ENCODE measurements at places on chromosomes 12 and 14.

GRCh38 chr14:84085493-84085892, 1444.5 kb upstream of the FLRT2 start:
- no peak for DNase-seq

DNA sequence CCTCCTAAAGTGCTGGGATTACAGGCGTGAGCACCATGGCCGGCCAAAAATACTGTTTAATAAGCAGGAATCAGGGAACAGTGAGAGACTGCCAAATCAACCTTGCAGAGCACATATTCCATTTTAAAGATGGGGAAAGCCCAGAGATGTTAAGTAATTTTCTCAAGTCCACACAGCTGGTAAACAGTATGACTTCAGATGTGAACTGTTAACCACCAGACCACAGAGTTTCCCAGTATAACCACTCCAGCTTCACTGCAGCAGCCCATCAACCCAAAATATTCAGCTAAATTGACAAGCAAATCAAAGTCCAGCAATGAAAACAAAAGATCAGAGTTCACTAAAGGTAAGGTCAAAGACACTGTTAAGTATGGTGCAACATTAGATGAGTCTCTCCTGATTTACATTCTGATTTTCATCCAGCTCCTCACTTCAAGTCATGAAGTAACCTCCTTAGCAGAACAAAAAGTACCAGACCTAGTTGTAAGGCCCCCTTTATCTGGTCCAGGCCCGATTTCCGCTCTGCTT, 82.1 kb downstream of the TRAFD1 start:
- DNase-seq, result no peak

GRCh38 chr12:76030341-76031080, 1.1 kb downstream of the PHLDA1 start:
- no peak for DNase-seq

DNA sequence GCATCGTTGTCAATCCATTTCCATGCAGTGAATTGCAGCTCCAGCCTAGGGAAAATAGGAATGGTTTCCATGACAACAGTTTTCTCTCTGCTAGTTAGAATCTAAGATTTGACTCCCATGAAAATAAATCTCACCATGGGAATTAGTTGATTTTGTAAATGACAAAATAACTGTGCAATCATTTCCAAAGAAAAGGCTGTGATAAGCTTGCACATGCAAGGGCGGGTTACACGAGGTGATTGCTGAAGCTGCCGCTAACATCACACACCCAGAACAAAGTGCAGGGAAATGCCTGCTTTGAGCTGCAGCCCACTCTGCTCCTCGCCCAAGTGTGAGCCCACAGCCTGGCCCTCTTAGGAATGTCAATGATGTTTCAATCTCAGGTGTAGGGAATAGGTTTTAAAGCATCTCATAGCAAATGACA, 53.8 kb downstream of the TRIM9 start:
- DNase-seq, result no peak

DNA sequence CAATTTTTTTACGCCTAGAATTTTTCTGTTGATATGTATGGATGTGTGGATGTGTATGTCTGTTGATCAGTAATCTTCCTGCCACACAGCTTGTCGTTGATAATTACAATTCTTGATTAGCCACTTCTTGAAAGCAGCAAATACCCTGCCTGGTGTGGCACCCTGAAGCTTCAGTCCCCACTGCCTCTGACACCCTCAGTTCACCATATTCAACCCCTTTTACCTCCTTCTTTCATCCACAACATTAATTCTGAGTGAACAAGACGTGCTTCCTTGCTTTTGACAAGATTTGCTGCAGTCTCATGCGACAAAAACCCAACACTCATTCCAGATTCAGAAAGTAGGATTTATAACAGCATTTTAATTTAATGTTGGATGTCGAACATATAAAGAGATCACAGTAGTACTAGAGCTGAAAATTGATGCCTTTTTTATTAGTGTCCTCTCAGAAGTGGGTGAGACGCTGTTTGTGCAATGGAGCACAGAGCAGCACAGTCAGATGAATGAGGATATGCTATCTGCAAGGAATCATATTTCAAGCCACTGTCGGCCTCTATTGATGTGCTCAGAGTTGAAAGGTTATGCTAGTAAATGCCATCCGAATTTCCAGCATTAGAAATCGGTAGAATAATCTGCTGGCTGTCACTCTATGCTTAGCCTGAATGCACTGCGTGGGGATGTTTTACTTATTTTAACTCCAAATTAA, 383.7 kb downstream of the EGLN3 start:
- DNase-seq, result no peak

- no peak for DNase-seq
These were observed 174.4 kb downstream of the MON2 start for GRCh38 chr12:62640910-62641448.

- DNase-seq, result no peak
These were observed 13.5 kb upstream of the PDZRN4 start for GRCh38 chr12:41174602-41175001.
